ENCODE measurements at places on chromosomes 2 and 18.

DNA sequence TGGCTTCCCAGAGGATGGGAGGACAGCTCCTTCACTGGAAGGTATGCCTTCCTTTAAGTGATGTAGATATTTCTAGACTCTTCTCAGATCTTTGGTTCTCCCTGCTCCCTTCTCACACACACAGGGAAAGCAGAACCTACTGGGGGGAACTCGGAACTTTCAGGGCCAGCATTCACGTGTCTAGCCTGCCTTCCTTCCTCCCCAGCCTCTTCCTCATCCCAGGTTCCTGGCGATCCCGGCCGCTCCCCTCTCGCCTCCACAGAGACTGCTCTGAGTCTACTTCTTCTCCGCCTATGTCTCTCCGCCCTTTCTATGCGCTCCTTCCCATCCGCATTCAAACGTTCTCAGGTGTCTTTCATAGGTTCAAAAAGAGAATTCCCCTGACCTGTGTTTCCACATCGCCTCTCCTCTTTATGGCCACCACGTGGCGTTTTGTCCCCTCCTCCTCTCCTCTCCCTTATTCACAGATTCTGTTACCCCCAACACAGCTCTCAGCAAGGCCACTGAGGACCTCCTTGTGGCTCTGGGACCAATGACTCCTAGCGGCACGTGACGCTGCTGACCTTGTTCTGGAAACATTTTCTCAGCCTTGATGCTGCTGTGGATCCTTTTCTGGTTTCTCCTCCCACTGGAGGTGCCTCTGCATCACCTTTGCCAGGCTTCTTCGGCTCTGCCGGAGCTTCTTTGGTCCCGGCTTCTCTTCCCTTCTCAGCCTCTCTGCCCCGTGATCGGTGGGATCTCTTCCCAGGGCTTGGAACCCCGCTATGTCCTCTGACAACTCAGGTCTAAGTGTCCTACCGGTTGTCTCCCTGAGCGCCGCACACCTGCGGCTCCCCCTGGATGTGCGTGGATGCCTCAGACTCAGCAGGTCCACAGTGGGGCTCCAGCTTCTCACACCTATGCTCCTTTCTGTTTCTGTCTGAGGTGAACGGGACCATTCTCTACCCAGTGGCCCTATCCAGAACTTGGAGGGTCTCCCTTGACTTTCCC lies 77.5 kb downstream of the VAPA start:
- no peak for DNase-seq

- DNase-seq: peak; percentile 23
Measured at GRCh38 chr2:145715601-145716000, 1195.7 kb upstream of the ZEB2 start.

DNA sequence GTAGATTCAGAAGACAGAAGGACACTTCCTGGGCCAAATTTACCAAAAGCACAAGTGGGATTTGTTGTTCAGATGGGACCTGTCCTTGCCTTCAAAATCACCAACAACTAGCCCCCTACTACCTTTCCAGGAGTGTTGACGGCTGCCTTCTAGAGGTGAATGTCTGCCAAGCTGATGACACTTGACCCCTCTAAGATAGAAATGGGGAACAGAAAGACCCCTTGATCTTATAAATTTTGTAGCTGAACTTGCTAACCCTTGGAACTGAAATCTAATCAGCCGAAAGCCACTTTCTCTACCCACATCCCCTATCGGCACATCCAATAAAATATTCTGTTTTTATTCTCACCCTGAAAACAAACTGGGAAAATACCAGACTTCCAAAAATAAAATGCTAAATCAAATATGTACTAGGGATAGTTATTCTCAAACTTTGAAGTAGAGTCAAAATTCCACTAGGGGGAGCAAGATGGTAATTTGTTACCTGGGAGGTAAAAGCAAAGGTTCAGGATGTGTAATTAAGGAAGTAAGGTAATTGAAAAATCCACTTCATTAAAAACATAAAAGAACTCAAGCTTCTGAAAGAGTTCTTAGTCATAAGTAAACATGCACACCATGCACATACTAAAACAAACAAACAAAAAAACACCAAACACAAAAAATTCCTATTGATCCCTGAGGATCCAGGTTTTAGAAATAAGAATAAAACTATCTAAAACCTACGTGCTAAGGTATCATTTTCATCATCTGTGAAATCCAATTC lies 119.2 kb downstream of the ANKRD44 start:
- DNase-seq: no peak

- DNase-seq: no peak
Measured at GRCh38 chr2:191115391-191115790, 35.4 kb downstream of the STAT4 start.

- DNase-seq: no peak
Measured at GRCh38 chr2:37379881-37380296, 35.5 kb downstream of the QPCT start.

DNA sequence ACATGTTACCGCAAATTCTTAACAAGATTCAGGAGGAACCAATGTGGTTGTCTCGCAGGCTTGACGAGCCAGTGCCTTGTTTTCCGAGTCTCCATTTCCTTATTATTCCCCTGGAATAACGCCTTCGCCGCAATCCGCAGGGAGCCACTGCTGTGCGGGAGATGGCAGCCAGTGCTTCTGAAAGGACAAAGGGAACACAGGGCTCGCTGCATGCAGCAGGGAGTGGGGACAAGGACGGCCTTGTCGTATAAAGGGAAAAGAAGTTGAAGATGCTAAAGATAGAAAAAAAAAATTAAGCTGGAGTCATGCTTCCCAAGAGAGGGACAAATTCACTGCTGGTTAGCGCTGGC lies 221.4 kb downstream of the NDUFA10 start:
- no peak for DNase-seq

DNA sequence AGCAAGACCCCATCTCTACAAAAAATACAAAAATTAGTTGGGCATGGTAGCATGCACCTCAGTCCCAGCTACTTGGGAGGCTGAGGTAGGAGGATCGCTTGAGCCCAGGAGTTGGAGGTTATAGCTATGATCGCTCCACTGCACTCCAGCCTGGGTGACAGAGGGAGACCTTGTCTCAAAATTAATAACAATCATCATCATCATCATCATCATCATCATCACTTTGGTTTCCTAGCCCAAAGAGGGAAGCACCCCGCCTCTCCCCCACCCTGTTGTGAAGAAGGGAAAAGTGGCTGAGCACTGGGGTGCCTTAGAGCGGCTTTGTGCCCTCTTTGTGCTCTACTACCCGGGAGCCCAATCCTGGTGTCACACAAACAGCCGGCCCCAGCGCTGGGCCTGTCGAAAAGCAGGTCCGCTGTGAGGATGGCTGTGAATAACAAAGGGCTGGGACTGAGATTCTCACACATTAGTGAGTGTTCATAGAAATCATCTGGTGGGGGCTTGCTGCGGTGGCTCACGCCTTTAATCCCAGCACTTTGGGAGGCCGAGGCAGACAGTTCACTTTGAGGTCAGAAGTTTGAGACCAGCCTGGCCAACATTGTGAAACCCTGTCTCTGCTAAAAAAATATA lies 42.6 kb upstream of the ASXL2 start:
- no peak for DNase-seq

DNA sequence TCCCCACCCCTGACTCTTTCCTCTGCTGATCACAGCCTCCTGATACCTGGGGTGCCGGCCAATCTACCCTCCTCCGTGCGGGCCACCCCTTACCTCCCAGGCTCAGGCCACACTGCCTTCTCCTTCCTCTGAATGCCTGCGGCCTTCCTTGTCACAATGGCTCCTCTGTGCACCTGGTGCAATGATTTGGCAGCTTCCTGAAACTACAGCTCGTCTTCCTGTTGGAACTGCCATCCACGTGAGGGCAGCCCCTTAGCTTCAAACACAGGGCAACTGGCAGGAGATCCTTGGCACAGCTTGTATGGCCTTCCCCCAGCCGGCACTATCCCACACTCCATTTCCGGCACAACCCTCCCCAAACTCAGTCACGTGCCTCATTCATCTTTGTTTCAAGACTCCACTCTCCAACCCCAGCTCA lies 69.0 kb downstream of the STPG4 start:
- DNase-seq: no peak

- DNase-seq: no peak
Measured at GRCh38 chr2:124318913-124319312, 293.8 kb downstream of the CNTNAP5 start.

DNA sequence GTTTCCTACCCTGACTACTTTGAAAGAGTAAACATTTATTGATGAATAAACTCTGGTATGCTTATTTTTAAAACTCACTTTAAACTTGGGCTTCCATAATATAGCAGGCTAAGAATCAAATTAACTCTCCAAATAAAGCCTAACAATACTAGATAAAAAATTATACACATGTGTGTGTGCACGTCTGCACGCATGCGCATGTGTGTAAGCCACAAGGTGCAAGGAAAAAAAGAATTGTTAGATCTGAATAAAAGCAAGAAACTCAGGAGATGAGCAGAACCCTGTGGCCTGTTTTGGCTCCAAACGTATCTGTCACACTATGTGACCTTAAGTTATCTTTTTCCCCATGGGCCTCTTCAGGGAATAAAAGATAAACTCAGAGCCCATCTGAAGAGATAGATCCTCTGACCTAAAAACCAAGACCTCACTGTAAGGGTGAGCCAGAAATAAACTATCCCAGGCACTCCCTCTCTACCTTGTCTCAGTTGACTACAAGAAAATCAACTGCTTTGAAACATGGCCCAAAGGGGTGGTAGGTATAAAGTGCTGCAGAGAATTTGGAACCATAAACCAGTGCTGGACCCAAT lies 6.3 kb downstream of the HDHD2 start:
- no peak for DNase-seq

DNA sequence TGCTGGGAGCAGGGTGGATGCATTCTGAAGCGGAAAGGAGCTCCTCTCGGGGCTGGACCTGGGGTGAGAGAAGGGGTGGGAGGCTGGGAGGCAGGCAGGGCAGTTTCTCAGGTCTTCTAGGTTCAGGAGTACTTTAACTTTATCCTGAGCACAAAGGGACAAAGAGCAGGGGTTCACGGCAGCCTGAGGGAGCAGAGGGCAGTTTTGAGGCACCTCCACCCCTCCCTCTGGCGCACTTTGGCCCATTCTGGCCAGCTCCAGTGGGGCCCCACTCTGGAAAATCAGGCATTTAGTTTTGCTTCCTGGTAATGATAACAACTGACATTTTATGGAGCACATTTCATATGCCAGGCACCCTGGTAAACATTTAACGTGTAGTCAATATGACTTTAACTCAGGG lies 14.3 kb downstream of the B3GNT7 start:
- no peak for DNase-seq

GRCh38 chr18:78891185-78891762 lies 88.3 kb upstream of the SALL3 start:
- DNase-seq: no peak

GRCh38 chr2:74444498-74445318 lies 3.0 kb upstream of the RTKN start:
- no peak for DNase-seq

DNA sequence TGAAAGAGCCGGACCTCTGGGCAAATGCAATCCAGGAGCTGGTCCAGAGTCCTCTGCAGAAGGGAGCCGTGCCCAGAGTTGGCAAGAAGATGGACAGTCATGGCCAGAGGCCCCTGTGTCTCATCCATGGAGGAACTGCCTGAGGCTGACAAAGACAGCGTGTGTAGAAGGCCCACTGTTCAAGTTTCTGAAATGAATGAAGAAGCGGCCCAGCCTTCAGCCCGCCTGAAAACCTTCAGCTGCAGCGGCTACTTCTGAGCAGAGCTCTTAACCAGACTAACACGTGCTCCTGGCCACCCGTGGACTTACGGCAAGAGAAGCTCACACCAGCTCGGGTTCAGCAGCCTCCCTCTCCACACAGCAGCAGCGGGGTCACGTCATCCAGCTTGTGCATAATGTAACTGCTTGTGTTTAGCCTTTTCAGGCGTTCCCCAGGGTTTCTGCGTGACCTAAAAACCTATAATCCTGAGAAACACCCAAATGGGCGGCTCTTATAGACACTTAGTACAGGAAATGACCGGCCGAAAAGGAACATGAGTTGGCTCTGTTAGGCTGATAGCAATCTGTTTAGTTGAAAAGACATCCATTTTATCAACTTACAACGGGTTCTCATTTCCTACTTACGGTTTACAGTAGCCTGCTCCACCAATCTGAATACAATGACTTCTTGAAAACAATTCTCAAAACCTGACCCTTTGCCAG lies at the start of gene FAM124B:
FAM124B (minus strand) TSS at position 467 of the 702 bp plus-strand sequence; CDS start at position 128, 339 bp downstream.
- DNase-seq: peak; percentile 65

- no peak for DNase-seq
Measured at GRCh38 chr2:98472961-98473746, 28.5 kb downstream of the INPP4A start.

Data from foreskin fibroblast (primary cell).